Stimulated activated CD4-positive, alpha-beta T cell treated with anti-CD3 and anti-CD28 coated beads, Interleukin-4, amount 100 ng/mL, for 4 hours (primary cell): ENCODE measurements at places on chromosomes 3 and 15.

DNA sequence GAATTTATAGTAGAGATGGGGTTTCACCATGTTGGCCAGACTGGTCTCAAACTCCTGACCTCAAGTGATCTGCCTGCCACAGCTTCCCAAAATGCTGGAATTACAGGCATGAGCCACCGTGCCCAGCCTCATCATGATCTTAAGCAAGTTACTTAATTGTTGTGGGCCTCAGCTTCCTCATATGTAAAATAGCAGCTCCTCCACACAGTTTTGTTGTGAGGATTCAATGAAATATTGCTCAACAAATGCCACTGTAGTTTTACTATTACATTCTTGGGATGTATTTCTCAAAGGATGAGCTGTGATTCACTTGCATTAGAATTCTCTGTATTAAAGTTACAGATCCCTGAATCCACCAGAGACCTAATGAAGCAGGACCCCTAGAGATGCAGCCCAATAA, 168.8 kb downstream of the ADAMTS9 start:
- DNase-seq = no peak

GRCh38 chr3:165078293-165078692, at the start of gene SI:
TSS of gene SI (minus strand) at chr3:165078496. CDS start at chr3:165076012, 2,484 bp downstream.
- no peak for DNase-seq

DNA sequence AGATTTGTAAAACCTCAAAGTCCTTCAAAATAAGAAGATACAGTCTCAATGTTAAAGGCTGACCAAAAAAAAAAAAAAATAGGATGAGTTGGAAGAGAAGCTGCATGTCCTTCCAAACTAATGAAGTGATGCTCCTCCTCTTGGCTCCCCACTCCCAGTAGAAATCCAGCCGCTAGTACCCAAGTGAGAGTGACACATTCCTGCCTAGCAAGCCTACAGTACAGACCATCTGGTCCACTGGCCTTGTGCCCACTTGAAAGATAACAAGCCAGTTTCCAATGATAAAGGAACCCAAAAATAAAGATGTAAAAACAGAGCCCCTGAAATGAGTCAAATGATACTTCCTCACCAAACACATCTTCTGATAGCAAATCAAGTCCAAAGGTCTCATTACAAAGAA, 258.7 kb upstream of the NSMCE3 start:
- no peak for DNase-seq

- no peak for DNase-seq
Observed at GRCh38 chr3:191523148-191523547, 62.2 kb downstream of the PYDC2 start.

GRCh38 chr3:52479877-52480575, 15.1 kb upstream of the STAB1 start:
- DNase-seq = no peak

DNA sequence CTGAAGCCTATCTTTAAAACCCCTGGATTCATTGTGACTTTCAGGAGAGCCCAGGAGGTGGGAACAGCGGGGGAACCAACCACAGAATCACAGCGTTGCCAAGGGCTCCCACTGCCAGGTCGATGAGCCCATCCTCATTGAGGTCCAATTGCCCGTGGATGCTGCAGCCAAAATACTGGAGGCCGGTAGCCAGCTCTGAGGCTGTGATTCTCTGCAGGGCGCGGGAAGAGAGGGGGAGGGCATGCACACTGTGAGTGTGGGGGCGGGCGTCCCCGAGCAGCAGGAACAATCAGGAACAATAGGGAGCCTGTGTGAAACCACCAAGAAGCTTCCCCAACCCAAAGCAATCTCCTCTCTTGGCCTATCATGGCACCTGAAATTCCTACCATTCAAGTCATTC, 53.4 kb downstream of the FEM1B start:
- DNase-seq = no peak

- no peak for DNase-seq
Observed at GRCh38 chr3:157672061-157672460, 168.8 kb upstream of the VEPH1 start.

DNA sequence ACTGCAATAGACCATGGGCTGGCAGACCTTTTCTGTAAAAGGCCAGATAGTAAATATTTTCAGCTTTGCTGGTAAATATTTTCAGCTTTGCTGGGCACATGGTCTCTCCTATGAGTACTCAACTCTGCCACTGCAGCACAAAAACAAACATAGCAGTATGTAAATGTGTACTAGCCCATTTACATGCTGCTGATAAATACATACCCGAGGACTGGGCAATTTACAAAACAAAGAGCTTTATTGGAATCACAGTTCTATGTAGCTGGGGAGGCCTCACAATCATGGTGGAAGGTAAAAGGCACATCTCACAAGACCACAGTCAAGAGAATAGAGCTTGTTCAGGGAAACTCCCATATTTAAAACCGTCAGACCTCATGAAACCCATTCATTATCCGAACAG, 793.0 kb downstream of the EDEM1 start:
- DNase-seq = no peak

GRCh38 chr15:41997845-41998244, 23.0 kb downstream of the PLA2G4E start:
- no peak for DNase-seq

- peak; percentile 68 for DNase-seq
Observed at GRCh38 chr3:46276497-46277099, 34.3 kb downstream of the CCR3 start.

GRCh38 chr3:79097964-79098660, 669.7 kb downstream of the ROBO1 start:
- no peak for DNase-seq

- no peak for DNase-seq
Observed at GRCh38 chr3:179921500-179921899, 115.2 kb downstream of the PEX5L start.

DNA sequence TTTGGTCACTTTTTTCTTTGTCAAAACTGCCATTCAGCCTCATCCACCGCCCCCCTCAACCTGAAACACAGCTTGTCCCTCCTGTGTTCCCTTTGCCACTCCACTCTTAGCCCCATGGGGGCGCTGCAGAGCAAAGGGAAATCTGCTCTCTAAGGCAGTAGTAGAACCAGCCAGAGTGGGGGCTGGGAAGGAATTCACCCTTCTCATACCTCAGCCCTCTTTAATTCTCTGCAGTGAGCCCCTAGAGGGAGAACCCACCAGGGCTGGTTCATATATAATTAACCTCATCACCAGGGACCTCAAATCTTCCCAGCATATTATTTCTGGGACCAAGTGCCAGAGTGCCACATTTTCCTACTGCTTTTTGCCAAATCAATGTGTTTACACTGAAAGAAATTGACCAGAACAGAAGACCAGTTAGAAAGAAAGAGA, 2.8 kb upstream of the BCL6 start:
- DNase-seq = peak; percentile 87

- DNase-seq = no peak
Observed at GRCh38 chr3:55676643-55677042, 189.5 kb upstream of the WNT5A start.

DNA sequence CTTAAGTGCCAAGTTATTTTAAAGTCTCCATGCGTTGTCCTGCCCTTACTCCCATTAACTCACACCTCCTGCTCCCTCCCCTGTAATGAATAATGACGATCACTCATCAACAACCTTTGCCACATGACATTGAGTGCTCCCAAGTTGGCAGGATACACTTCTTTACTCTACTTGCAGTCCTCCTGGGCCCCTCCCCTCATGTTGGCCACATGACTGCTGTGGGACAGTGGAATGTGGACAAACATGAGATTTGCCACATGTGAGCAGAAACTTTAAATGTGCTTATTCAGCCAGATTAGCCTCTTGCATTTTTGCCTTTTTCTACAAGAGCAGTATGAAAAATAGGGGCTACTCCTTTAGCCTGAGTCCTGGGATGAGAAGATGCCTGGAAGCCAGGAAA, 167.9 kb downstream of the DCLK3 start:
- no peak for DNase-seq

GRCh38 chr3:155979746-155980145, 109.3 kb downstream of the GMPS start:
- DNase-seq = no peak
